ENCODE measurements at places on chromosomes 12 and 14. TPM values are rescaled to one million over a fixed set of nuclear protein-coding genes. Genes with fewer than 3 reads are reported as not detected.
A peak's percentile ranks its signal among the peaks of the same experiment; 100 is the strongest.

DNA sequence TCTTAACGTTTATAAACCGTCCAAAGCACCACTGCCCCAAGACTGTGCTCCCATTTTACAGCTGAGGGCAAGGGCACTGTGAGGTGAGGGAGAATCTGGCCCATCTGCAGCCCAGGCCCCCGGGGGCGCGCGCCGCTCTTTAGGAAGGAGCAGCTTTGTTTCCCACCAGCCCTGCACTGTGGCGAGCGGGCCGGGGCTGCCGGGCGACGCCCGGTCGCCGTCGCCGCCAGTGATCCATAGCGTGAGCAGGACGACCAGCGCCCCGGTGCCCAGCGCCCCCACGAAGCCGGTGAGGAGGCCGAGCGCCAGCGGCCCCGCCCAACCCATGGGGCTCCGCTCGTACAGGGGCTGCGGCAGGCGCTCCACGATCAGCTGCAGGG, 34.6 kb downstream of the FIGNL2 start:
- no peak for DNase-seq

The FBXW8 gene
- 6.1 TPM for total RNA-seq

- DNase-seq = no peak
These were observed 42.7 kb upstream of the CRACR2A start for GRCh38 chr12:3795492-3796133.

DNA sequence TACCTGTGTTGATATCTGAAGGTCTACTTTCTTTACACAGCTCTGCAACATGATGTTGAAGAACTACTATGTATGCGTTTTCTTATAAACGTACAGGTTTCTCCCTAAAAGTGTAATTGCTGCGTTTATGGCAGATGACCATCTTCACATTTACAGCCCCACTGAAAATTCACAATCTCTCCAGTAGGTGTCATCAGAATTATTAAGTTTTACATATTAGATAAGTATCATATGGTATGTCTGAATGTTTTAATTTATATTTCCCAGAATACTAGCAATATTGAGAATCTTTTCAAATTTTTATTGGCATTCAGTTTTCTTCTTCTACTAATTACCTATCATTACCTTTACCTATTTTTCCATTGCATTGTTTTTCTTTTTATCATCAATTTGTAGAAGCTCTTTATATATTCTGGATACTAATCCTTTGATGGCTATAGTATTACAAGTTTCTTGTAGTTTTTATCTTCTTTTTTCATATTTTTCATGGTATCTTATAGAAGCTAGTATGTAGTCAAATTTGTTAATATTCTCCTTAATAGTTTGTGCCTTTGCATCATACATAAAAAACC, 123.5 kb downstream of the CAPZA3 start:
- peak; percentile 44 for DNase-seq

- no peak for DNase-seq
These were observed 23.9 kb upstream of the ATP2B1 start for GRCh38 chr12:89732522-89732921.

- DNase-seq = no peak
These were observed 8.6 kb downstream of the AK7 start for GRCh38 chr14:96400495-96400894.

The ACYP1 gene
- 43.6 TPM for total RNA-seq

The CEBPE gene
- not detected for total RNA-seq

DNA sequence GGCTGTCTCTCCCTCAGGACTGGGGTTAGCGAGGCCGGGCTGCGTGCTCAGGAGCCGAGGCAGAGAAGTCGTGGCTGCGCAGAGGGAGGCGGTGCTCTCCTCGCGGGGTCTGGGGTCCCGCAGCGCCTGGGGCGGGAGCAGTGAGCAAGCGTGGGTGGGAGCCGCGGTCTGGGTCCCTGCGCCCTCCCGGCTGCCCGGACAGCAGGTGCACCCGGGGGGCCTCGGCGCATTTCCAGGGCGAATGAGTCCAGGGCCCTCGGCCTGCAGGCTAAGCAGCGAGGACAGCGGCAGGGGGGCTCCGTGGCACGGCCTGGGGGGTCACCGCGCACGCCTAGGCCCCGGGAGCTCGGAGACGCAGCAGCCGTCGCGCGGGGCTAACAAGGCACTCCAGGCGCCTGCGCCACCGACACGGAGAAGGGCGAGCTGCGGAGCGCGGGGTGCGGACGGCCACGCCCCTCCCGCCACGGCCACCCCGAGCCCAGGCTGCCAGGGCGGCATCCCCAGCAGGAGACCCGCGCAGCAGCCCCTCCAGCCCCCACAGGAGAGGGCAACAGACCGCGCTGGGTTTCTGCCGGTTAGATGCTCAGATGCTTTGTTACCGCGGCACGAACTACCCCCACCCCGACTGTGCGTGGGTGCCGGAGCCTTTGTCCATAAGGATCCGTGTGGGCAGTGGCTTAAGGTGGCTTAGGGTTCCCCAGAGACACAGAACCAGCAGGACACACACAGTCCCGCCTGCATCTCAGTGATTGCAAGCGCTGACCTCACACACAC, 117.7 kb upstream of the C14orf180 start:
- DNase-seq = no peak

The DNAH10 gene
- total RNA-seq = 0.10 TPM

- peak; percentile 80 for DNase-seq
These were observed at the start of gene ERBB3 for GRCh38 chr12:56079723-56080555. TSS of gene ERBB3 (plus strand) at chr12:56080165. CDS start at chr12:56080301, 136 bp downstream.

The CLEC4D gene
- not detected for total RNA-seq

DNA sequence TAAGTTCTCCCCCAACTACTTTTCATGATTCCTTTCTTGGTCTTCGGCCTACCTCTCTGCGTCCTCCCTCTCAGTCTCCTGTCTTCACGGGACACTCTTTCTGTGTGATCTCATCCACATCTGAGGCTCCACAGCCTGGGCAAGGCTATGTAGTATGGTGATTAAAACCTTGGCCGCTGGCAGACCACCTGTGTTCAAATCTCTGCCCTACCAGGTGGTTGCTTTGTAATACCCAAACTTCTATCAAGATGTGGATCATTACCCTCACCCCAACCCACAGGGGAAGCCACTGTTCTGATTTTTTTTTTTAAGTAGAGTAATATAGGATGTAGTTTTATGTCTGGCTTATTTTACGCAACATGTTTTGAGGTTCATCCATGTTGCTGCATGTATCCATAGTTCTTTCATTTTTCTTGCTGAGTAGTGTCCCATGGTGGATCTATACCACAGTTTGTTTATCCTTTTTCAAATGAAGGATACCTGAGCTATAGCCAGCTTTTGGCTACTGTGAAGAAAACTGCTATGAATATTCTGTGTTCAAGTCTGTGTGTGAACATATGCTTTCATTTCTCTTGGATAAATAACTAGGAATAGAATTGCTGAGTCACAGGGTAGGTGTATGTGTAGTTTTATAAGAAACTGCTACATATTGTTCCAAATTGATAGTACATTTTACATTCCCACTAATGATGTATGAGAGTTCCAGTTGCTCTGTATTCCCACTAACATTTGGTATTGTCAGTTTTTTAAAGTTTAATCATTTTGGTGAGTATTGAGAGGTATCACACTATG, 8.3 kb upstream of the STAT6 start:
- no peak for DNase-seq

The GPR33 gene
- total RNA-seq = not detected

- peak; percentile 22 for DNase-seq
These were observed 2.8 kb downstream of the GPR19 start for GRCh38 chr12:12693111-12693671.

The BDKRB1 gene
- total RNA-seq = 9.2 TPM

The ARHGEF40 gene
- 26.0 TPM for total RNA-seq

GRCh38 chr12:100251917-100252316, 15.0 kb downstream of the DEPDC4 start:
- DNase-seq = no peak

DNA sequence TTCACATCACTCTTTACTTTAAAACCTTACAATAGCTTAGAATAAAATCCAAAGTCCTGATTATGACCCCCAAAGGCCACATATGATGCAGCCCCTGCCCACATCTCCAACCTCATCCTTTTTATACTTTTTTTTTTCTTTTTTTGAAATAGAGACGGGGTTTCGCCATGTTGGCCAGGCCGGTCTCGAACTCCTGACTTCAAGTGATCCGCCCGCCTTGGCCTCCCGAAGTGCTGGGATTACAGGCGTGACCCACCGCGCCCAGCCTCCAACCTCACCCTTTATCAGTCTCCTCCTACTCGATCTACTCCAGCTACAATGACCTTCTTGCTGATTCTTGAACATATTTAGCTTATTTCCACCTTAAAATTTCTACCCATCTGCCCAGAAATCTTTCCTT, 1.2 kb upstream of the MAPKAPK5 start:
- DNase-seq = no peak

DNA sequence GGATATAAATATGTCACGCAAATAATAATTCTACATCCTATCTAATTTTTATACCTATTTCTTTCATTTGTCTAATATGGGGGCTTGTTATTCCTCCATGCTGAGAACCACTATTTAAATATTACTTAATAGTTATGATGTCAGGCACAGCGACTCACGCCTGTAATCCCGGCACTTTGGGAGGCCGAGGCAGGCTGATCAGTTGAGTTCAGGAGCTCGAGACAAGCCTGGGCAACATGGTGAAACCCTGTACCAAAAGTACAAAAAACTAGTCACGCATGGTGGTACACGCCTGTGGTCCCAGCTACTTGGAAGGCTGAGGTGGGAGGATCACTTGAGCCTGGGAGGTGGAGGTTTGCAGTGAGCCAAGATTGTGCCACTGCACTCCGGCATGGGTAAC, 45.2 kb downstream of the GXYLT1 start:
- DNase-seq = no peak
